ENCODE measurements at places on chromosomes 1 and 21.

DNA sequence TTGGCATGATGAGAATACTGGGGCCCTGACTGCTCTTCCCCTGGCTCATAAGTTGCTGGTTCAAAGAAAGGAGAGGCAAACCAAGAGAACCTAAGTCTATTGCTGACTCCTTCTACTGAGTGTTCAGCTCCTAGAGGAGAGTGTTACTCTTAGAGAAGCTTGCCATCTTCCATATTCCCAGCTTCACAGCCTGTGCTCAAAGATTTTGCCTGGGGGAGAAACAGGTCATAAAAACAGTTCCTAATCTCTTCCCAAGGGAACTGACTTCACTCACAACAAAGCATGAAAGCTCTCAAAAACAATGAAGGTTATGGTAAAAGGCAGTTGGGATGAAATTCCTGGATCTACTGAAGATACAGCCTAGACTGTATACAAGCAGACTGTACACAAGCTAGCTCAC lies 37.1 kb downstream of the LRRC40 start:
- no peak for DNase-seq

- DNase-seq = no peak
Measured at GRCh38 chr1:67170751-67171573, 4.7 kb downstream of the IL23R start.

DNA sequence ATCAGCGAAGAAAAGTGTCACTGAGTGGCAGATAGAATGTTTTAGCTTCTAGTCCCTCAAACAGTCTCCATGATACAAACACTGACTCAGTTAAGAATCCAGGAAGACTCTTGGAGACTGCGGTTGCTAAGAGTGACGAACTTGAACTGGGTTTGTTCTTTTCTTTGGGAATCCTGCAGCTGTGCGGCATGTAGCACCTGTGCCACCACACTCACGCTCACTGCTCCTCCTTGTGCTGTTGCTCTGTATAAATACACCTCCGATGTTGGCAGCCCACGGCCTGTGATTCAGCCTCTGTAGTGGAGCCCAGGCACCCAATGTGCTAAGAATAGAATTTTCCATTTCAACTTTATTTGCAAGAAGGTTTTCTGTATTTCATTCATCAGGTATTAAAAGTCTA lies 5.5 kb upstream of the PPIE start:
- DNase-seq = no peak

DNA sequence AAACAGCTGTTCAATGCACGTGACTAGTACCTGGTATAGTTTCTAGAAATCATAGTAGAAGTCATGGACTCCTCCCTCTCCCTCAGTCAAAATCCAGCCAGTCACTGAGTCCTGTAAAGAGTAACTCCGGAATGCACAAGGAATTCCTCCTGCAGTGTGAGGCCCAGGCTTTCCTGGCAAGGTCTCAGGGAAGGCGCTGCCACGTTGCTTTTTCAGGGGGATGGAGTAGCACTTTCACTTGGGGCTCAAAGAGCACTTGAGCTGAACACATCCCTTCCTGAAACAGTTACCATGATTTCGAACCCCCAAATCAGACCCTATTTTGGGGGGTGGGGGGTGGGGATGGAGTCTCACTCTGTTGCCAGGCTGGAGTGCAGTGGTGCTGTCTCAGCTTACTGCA lies 26.4 kb upstream of the LRRC8D start:
- DNase-seq = no peak

GRCh38 chr21:17738176-17738953 lies 80.8 kb downstream of the C21orf91 start:
- DNase-seq = no peak

GRCh38 chr1:29716306-29716705 lies 480.0 kb downstream of the PTPRU start:
- DNase-seq = no peak

DNA sequence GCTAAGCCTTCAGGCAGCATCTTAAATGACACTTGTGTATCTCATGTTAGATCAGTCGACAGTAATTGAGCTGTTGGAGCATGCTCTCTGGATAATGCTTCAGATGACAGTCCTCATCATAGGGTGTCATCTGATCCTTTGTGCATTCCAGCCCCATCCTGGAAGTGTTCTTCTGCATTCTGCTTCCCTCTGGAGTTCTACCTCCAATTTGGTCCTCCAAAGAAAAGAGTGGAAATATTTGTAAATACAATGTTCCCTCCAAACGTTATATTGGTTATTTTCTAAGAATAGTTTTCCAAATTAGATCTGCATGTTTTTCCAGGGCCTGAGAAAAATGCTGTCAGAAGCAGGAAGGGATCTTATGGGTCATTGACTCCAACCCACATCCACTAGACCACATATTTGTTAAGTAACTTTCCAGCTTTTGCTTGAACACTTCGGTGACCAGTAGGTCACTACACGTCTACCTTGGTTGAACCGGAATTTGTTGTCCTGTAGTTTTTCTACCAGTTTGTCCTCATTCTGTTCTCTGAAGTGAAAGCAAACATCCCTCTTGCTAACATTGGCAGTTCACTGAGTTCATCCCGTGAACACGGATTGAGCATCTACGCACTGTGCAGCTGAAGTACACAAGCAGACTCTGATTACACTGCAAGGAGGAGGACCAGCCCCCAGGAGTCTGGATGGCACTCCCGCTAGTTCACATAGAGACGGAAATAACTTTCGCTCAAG lies 136.0 kb downstream of the TLR5 start:
- no peak for DNase-seq

DNA sequence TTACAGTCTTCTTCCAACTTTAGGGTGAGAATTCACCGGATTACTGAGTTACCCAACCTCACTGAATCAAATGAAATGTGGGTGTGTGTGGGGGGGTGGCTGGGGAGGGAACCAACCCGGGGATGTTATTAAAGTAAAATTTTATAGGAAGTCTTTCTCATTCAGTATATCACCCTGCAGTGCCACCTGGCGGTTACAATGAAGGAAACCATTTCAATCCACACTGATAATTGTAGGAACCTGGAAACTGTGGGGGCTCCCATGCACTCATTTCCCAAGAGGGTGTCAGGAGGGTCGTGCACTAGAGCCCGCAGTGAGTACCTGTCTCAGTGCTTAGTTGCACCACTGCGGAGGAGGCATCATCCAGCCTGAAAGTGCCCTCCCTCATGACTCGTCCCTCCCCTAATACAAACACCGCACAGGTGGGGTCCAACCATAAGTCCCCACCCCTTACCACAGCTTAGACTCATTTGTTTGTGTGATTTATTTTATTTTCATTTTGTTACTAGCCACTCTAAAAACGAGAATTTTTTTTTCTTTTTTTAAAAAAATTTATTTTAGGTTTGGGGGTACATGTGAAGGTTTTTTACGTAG lies 29.1 kb upstream of the IGSF5 start:
- DNase-seq = no peak
